GM23338 (cell line): ENCODE measurements at places on chromosomes 6 and 20. TPM values are rescaled to one million over a fixed set of nuclear protein-coding genes. Genes with fewer than 3 reads are reported as not detected.

DNA sequence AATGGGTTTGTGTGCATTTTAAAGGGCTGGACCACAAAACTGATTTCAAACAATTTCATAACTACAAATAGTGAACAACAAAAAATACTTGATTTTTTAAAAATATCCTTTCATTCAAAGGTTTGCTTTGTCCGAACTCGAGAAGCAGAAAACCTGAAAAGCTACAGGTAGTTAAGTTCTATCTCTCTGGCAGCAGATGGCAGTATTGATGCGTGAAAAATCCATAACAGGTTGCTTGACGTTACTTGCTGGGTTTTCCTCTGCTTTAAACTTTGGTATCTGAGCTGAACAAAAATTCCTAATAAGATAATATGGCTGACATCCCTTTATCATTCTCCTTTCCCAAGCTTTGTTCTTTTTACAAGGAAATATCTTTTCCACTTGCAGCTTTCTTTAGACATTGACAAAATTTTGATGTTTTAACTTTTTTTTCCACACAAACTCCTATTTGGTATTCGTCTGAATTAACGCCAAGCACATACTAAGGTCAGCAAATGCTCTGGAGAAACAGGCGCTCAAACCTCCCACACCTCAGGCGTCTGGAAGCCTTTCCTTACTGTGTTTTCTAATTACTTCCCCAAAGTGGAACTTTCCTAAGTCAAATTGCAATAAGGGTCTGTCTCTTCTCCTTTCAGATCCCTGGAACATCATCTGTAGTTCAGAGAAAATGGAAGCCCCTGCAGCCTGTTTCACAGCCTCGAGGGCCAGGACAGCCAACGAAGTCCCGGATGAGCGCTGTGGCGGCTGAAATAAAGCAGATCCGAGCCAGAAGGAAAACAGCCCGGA is 50.3 kb upstream of the GFRAL start:
- DNase-seq = peak; percentile 79

GRCh38 chr20:45859916-45860315 is 2.5 kb downstream of the ZSWIM3 start:
- no peak for DNase-seq

DNA sequence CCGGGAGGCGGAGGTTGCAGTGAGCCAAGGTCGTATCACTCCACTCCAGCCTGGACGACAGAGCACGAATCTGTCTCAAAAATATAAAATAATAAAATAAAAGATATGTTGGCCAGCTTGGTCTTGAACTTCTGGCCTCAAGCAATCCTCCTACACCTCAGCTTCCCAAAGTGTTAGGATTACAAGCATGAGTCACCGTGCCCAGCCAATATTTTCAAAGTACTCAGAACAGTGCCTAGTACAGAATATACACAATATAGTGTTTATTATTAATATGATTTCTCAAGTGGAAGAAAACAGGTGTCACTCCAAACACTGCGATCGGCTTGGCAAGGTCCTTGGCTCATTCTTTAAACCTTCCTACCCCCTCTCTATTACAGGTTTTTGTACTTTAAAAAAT is 3.1 kb downstream of the FAM210B start:
- no peak for DNase-seq

DNA sequence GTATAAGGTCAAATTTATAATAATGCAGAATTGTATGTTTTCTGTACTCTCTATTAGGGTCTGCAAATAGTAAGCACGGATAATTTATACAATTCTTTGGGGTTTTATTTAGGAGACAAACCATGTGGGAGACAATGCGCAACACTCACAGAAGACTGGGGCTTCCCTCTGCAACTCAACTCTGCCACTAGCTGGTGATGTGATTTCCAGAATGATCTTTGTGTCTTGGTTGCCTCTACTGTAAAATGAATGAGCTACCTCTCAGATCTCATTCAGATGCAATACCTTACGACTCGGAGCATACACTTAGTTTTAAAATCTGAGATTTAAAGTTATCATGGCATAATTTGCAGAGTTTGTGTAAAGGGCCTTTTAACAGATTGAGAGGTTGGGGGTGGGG is 6.4 kb downstream of the MAN1A1 start:
- no peak for DNase-seq

Gene FHL5
- total RNA-seq = not detected in 2 replicates

GRCh38 chr6:134510920-134511319 is 193.0 kb upstream of the SGK1 start:
- DNase-seq = no peak

DNA sequence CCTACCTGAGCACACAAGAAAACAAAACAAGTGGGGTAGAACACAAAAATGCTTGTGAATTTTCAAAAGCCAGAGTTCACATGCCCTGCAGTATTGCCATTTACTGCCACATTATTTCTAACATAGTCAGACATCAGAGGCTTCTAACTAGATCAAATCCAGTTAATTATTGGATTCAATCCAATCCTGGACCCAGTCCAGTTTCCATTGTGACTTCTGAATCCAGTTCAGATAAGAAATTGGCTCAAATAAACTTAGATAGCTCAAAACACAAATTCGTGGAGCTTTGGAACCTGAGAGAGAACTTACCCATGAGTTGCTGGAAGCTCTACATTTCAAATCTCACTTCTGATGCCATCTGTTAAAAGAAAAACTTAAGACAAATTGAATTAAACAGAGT is 85.2 kb upstream of the ANKEF1 start:
- no peak for DNase-seq

GRCh38 chr6:80276861-80277260 is 170.4 kb downstream of the BCKDHB start:
- no peak for DNase-seq
